Activated naive CD8-positive, alpha-beta T cell treated with anti-CD3 and anti-CD28 coated beads for 36 hours (primary cell): ENCODE measurements at places on chromosomes 2 and 18.

DNA sequence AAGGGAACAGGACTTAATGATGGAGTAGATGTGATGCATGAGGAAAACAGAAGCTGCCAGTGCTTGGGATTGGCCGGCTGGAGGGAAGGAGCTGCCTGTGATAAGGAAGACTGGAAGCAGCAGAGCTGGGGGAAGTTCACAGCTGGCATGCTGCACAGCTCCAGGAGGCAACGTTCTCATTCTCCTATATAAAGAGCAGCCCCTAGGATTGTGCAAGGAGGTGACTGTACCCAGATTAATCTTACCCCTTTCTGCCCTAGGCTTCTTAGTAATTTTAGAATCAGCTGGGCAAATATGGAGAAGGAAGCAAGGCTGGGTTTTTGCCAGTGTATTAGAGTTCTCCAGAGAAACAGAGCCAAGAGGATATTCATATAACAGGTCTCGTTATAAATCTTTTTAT lies 155.8 kb downstream of the ALPK2 start:
- DNase-seq: no peak

- DNase-seq: no peak
Measured at GRCh38 chr2:13524492-13524891, 807.8 kb downstream of the TRIB2 start.

GRCh38 chr2:28068088-28068487 lies 177.6 kb downstream of the BABAM2 start:
- DNase-seq: no peak

DNA sequence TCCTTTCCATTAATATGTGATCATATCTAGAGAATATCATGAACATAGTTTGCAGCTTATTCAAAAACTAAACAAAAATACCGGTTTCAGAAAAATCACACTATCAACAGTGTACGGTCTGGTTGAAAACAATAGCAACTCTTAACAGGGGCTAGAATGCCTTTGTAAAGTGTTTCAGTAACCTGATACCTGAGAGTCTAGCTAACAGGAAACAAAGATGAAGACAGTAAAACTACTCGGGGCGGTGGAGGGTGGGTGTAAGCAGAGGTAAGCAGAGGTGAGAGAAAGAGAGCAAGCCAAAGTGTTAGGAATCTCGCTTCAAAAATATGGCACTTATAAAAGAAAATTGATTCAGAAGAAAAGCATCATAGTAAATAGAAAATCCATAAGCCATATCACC lies 109.0 kb upstream of the RGPD4 start:
- DNase-seq: no peak

DNA sequence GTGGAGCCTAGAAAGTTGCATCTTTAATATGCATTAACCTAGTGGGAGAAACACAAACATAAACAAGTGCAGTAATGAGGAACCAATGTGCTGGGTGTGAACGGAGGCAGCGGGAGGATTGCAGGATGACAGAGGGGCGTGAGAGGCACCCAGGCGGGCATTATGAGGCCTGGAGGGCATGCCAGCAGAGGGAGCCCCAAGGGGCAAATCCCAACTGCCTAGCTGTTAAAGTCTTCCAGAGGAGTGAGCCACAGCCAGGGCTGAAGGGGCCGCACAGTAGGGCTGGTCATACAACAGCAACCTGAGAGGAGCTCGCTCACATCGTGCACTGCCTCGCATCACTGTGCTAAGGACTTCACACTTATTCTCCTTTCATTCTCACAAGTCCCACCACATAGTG lies 13.3 kb upstream of the PRELID3A start:
- DNase-seq: no peak

GRCh38 chr2:21281384-21281783 lies 157.6 kb downstream of the TDRD15 start:
- DNase-seq: no peak

GRCh38 chr2:241191081-241191480 lies 2.6 kb downstream of the ANO7 start:
- DNase-seq: no peak

DNA sequence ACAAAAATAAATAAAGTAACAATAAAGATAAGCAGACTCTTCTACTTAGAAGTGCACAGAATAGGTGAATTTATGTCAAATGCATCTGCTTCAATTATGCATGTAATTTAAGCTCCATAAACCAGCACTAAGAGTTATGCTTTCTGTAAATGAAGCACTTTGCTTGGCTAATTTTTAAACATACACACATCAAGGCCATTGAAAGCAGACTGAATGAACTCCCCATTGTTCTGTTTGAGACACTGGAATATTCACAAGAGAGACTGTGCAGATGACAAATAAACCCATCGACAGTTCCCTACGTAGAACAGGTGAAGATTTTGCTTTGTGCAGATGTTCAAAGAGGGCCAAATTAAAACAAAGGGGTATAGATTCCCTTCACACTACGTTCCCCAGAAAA lies 133.4 kb downstream of the PID1 start:
- no peak for DNase-seq

DNA sequence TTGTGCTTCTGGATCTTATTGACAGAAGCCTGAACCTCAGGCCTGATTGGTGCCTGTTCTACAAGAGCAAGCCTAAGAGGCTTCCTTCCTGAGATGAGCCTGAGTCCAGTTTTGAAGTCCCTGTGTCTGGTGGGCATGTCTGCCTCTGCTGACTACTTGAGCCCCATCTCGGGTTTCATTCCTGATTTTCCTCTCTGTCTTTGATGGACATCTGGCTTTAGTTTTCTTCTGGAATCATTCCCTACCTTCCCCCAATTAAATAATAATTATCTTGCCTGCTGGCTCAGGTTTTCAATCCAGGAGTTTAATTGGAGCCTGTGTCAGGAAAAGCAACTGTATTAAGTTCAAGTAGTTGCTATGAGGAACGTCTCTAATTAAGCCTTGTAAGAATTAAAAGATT lies 135.5 kb upstream of the MC4R start:
- no peak for DNase-seq

- DNase-seq: no peak
Measured at GRCh38 chr2:44543773-44544725, 182.3 kb downstream of the CAMKMT start.

GRCh38 chr2:217864963-217865772 lies 137.6 kb downstream of the TNS1 start:
- DNase-seq: no peak

DNA sequence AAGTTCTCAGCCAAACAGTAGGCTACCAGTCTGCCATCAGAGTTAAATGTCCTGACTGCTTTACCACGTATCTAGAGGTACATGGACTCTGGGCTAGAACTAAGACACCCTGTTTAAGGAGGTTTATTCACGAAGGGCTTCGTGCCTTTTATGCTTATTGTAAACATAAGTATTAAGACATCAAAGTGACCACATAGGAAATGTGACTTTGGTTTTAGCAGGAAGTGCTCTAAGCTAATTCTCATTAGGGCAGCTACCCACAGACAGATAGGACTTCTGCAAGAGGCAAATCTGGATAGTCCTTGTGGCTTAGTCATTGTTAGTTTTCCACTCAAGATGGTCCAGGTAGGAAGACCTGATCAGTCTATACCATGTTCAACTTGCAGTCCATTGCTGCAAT lies 233.3 kb upstream of the MGAT5 start:
- no peak for DNase-seq

DNA sequence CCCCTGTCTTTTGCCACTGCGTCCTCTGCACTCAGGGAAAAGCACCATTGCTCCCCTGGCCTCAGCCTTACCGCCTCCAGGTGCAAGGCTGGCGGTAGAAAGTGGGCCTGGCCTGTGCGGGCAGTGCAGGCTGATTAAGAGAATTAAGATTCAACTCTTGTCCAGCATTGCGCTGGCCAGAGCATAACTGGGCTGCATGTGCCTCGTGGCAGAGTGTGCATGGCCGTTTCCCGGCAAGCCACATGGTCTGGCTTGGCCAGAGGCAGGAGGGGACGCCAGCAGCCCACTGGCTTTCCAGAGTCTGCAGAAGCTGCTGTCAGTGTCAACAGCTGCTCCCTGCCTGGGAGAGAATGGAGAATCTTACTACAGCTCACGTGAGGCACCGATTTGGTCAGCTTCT lies 12.3 kb downstream of the NTSR2 start:
- DNase-seq: no peak

DNA sequence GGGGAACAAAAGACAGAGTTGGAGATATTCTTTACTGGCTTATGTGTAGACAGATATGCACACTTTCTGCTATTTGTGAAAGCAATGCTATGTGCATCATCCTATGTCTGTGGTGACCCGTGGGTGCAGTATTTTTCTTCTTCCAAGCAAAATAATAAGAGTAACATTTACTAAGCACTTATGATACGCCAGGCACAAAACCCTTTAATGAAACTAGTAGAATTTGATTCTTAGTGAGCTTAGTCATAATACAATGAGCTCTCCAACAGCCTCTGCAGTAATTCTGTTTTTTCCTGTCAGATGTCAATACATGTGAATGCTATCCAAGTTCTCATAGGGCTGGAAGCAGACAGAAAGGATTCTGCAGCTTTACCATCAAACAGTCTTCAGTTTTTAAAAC lies 130.6 kb downstream of the RAD51AP2 start:
- no peak for DNase-seq

GRCh38 chr2:191892391-191892790 lies 45.5 kb upstream of the CAVIN2 start:
- no peak for DNase-seq

DNA sequence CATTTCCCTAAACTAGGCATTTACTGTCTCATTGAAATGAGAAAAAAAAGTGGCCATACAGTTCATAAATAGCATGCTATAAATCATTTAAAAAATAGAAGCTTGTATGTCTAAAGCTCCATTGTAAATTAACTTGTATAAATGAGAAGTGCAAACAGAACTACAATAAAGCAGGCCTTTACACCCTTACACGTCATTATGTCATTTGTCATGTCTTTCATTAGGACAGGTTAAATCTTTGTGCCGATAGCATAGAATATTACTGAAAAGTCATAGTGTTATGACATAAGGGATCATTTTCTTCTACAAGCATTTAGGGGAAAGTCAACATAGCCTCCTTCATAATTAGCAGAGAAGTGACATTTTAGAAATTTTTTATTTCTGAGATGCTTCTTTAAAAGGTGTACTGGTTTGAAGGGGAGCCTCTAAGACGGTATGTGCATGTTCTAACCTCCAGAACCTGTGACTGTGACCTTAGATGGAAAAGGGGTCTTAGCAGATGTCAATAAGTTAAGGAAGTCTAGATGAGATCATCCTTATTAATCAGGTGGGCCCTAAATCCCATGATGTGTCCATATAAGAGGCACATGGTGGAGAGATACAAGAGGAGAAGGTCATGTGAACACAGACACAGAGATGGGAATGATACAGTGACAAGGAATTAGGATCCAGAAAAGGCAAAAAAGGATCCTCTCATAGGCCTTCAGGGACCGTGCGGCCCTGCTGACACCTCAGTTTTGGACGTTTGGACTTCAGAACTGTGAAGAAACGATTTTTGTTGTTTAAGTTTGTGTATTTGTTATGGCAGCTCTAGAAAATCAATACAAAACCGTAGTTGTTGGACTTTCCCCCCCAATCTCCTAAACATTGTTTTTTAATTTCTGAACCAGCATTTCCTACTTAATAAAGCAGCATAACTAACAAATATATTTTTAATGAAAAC lies 863.7 kb downstream of the MBD2 start:
- DNase-seq: no peak

- DNase-seq: no peak
Measured at GRCh38 chr2:10225291-10226037, 77.2 kb upstream of the HPCAL1 start.

DNA sequence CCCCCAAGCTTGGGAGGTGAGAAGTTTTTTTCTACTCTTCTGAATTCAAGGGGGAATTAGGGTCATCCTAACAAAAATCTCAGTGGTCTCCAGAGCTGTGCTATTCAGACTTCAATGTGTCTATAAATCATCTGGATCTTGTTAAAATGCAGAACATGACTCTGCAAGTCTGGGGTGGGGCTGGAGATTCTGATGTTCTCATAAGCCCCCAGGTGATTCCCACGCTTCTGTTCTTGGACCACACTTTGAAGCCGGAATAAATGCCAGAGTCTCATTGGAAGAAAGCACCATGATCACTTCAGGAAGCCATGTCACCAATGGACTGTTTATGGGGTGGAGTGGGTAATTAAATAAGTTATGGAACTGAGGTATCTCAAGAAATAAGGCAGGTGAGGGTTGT lies 22.2 kb upstream of the SLC16A14 start:
- DNase-seq: no peak

DNA sequence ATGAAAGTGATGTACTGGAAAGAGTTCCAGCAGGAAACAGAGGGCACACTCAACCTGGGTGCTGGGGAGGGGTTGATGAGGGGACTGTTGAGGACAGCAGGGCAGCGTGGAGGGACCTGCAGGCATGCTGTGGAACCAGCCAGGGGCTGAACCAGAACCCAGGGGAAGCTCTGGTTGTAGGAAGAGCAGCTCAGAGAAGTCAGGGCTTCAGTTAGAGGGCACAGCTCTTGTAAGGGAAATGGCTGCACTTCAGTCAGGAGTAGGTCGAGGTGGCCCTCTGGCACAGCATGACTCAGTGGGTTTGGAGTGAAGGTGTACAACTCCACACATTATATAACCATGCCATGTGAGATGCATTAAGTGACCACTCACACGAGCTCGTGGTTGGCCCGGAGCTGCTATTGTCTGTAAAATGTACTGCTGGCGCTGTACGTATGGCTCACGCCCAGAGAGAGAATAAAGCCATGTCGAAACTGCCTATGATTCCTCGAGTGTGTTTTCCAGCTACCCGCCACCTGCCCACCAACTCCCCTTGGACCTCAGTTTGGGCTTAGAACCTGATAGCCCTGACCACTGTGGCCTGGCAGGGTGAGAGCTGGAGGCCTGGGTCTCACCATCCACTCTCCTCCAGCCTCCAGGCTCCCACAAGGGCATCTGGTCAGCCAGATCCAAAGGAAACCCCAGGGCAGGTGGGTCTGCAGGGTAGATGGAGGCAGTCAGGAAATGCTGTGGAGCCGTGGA lies 136.5 kb upstream of the HS6ST1 start:
- DNase-seq: no peak

DNA sequence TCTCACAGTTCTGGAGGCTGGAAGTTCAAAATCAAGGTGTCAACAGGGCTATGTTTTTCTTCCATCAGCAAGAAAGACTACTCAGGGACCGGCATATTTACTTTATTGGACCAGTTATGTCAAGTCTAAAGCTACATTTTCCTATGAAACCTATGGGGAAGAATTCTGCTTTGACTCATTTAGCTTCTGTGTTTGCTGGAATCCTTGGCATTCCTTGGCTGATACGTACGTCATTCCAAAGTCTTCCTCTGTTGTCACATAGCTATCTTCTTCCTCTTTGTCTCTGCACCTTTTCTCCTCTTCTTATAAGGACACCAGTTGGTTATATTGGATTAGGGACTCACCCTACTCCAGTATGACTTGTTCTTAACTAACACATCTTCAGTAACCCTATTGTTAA lies 137.4 kb upstream of the FBXO11 start:
- DNase-seq: no peak
